ENCODE measurements at places on chromosomes 3 and 15.

GRCh38 chr3:170372190-170372879 lies 14.8 kb downstream of the SKIL start:
- no peak for DNase-seq

DNA sequence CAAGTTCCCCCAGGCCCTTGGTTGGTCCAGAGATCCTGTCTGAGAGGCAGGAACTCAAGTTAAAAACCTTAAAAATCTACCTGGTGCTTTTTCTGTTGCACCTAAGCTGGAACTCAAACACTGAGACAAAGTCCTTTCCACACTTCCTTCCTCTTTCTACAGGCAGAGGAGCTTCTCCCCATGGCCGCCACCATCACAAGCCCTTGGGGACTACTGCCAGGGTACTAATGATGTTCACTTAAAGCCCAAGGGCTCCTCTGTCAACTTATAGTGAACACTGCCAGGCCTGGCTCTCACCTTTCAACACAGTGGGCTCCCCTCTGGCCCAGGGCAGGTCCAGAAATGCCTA lies 26.0 kb downstream of the TM4SF18 start:
- no peak for DNase-seq

DNA sequence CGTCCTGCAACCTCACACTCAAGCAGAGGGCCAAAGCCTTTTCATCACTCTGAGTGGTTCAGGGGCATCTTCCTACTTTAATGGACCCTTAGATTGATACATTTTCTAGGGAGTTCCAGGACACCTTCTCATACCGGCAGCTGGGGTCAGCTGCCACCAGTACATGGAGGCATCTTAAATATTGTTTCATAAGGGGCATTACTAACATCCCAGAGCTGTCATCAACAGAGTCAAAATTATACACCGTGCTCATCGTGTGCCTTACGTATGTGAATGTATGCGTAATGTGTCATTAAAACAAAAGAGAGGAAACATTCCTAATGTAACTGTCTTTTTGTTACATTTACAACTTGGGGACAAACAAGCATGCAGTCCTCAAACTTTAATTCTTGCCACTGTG lies 57.9 kb downstream of the ARNT2 start:
- DNase-seq, result no peak

GRCh38 chr3:22886439-22887068 lies 316.6 kb upstream of the UBE2E2 start:
- DNase-seq, result no peak

GRCh38 chr15:67907184-67907723 lies 67.4 kb upstream of the RNU6-1 start:
- no peak for DNase-seq

- no peak for DNase-seq
Observed at GRCh38 chr3:62161371-62161770, 212.0 kb downstream of the FEZF2 start.

All from hypothalamus (tissue), 51 donors.